Stimulated activated CD8-positive, alpha-beta memory T cell treated with anti-CD3 and anti-CD28 coated beads, Interleukin-2, amount 100 ng/mL, for 48 hours (primary cell): ENCODE measurements at places on chromosomes 3 and 15.

GRCh38 chr15:94586099-94586498, 354.7 kb downstream of the MCTP2 start:
- DNase-seq: no peak

DNA sequence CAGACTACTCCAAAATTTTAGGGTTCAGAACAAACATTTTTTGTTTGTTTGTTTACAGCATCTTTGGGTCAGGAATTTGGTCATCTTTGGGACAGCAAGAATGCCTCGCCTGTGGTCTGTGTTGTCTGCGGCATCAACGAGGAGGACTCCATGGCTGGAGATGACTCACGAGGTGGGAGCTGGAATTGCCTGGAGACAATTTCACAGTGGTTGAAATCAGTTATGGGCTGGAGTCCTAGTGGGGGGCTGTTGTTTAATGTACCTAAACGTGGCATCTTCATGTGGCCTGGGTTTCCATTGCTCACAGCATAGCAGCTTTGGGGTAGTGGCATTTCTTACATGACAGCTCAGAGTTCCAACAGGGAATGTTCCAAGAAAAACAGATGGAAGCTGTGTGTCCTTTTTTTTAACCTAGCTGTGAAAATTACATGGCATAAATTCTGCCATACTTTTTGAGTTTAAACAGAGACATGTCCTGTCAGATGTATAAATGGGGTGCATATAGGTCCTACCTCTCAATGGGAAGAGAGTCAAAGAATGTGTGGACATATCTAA, 507.3 kb upstream of the CBLB start:
- no peak for DNase-seq

GRCh38 chr3:84959470-84960271, 882 bp downstream of the CADM2 start:
- no peak for DNase-seq

GRCh38 chr3:123611082-123611481, 26.2 kb upstream of the HACD2 start:
- DNase-seq: no peak

DNA sequence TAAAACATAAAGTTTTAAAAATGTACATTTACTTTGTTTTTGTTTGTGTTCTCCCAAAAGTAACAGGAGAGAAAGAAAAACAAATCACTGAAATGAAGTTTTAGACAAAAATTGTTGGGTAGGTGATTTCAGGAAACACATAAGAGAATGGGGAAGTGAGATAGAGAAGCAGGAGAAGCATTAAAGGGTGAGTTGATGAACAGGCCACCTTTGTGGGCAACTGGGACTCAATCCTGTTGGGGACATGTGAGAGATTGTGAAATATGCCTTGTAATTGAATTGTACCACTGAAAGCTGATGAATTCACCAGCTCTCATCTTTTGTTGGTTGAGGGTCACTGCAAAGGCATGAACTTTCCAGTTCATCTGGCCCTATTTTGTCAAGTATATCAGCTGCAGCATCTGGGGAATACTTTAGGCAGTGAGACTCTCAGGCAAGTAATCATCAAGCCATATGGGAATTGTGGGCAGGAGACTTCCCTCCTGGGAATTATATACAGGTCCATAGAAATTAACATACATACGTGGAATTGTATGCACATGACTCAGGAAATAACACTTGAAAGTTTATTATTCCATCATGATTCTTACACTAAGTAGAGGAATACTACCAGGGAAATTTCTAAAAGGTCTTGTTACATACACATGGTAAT, 181.0 kb downstream of the ZBBX start:
- DNase-seq: no peak

GRCh38 chr15:59792359-59792758, 103.2 kb upstream of the BNIP2 start:
- DNase-seq: no peak

DNA sequence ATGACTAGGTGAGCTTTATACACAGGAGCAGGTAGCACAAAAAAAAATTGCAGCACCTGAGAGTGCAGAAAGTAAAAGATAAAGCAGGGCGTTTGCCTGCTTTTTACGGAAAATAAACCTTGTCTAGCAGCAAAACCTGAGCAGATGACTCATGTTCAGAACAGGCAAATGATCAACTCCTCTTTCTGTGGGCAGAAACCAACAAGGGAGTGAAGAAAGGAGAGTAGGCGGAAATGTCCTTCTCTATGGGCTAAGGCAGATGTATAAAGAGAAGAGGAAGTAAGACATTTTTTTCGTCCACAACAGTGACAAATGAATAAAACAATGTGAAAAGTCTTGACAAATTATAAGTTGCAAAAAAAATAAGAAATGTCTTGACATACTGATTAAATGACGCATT, 24.5 kb upstream of the GMNC start:
- no peak for DNase-seq

DNA sequence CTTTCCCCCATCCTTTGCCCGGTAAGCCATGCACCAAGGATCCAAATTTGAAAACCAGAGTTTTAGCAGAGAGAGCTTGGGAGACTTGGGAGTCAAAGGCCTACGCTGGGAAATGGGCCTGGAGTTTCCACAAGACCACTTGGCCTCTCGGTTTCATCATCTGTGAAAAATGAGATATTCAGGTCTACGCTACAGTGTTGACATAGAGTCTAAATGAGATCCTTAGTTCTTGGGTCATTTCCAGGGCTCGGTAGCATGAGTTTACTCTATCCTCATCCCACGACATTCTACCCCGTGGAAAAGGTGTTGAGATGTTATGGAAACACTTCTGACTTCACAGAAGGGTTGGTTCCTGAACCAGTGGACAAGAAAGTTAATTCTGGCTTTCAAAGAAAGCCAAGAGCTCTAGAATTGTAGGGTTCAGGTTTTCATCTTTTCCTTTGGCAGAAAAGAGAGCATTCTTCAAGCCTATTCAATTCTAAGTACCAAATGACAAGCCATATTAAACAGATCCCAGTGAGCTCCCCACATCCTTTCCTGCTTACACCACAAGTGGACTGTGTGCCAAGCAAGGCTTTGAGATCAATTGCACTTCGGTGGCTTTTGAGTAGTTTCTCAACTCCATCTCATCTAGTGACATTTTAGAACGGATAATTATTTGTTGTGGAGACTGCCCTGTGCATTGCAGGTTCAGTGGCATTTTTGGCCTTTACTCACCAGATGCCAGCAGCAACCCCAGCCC, 219.7 kb downstream of the SLCO3A1 start:
- no peak for DNase-seq

DNA sequence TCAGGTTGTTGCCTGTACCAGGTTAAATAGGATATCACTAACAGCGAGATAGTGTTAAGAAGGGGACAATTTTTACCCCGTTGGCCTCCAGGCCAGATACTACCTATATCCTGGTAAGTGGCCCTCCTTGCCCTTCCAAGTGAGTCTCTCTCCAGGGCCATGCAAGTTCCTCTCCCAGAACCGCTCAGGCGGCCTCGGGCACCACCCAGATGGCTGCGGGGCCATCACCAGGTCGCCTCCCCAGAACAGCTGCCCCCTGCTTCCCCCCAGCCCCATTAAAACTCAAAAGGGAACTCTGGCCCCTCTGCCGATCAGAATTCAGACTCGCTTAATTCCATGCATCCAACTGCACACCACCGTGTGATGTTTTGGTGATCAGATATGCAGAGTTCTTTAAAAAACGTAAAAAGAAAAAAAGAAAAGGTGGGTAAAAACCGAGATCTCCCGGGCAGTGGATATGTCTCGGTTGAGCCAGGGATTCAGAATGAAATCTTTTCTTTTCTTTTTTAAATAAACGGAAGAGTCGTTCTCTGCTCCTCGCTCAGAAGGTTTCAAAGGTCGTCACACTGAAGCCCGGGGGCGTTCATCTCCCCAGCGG, 1.9 kb upstream of the TRIM71 start:
- DNase-seq: no peak

DNA sequence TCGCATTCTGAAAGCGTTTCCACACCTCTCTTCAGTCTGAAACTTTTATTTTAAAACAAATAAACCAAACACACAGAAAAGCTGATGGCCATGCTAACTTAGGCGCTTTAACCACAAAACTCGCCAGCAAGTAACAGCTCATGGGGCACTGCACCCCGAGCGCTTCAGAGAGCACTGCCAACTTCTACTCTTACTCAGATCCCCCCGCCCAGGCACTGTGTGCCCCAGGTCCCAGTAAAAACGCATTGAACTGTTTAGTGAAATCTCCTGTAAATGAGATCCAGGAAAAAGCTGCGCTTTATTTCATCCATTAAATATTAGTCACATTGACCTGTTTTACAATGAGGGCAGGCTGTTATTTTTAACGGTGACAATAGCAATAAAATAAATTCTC, 99.7 kb downstream of the LRIG1 start:
- DNase-seq: no peak

GRCh38 chr15:70512772-70513362, 250.5 kb downstream of the UACA start:
- DNase-seq: peak; percentile 59

GRCh38 chr15:39942101-39942752, 8.3 kb downstream of the EIF2AK4 start:
- DNase-seq: no peak

- DNase-seq: no peak
Measured at GRCh38 chr15:50633653-50634052, 52.9 kb downstream of the TRPM7 start.

DNA sequence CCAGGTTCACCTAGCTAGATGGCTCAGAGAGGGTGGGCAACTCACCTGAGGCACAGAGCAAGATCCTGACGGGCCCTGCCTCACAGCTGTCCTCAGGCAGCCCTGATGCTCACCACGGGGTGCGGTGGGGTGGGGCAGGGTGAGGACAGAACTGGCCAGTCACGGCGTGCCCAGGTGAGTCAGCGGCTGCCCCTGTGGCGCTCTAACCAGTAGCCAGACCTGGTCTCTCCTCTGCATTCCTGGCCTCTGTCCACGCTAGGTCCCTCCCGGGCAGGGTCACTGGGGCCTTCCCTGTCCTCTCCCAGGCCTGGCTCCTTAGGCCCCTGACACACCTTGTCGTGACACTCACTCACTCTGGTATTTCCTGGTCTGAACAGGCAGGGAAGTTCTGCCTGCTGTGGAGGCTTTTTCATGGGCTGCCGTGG, 901 bp downstream of the ALS2CL start:
- no peak for DNase-seq

- DNase-seq: no peak
Measured at GRCh38 chr3:59072681-59073080, 22.9 kb upstream of the CFAP20DC start.

DNA sequence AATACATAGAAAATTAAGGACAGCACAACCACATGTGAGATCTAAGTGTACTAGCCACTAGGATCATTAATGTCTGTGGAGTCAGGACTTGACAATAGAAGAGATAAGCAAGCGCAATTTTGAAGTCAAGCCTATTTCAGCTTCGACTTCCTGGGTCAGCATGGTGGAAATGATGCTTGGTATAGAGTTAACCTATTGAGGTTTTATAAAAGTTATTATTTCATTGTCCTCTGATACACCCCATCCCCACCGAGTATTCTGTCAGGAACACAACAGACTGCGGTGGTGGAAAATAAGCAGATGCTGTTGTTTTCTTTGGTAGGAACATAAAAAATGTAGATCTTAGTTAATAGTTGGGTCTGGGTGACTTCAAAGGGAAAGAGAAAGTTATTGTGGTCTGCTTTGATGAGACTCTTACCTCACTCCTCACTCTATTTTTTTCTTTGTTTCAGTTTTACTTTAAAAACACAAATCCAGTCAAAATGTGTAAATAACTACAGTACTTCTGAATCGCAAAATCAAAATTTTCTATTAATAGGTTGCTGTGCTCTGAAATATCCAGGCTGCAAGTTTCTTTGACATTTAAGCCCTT, 82.1 kb downstream of the IL5RA start:
- DNase-seq: no peak

DNA sequence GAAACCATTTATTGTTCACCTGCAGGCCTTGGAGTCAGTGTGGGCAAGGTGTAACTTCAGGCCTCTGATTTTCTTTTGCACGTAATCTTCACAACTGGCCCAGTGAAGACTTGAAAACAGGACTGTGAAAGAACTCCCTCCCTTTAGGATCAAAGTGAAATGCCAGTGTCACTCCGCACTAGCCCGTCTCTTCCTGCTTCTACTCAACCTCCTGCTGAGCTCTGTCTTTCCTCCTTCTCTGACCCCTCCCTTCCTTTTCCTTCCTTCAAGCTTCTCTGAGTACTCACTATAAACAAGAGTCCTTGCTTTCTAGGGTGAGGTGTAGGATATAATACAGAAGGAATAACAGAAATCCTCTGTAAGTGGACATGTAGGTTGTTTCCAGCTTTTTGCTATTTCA, 28.5 kb downstream of the TMEM41A start:
- DNase-seq: no peak

DNA sequence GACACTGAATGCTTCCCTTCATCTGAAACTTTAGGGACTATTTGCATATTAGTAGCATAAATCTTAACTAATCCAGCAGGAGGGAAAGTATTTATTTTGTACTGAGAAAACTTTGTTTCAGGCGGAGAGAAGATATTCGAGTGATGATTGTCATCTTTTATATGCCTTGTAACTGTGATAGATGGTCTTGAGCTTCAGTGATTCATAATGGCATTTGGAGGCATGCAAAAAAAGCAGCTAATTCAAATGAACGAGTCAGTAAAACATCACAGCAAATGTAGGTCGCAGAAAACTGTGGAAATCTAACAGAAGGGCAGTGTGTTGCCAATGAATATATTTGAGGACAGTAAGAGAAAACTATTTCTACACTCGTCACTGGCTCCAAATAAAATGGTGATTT, 643.7 kb upstream of the NAALADL2 start:
- no peak for DNase-seq
